Stimulated activated CD4-positive, alpha-beta T cell treated with anti-CD3 and anti-CD28 coated beads, Interleukin-2, amount 100 ng/mL, for 4 hours (primary cell): ENCODE measurements at places on chromosomes 13 and 19.

DNA sequence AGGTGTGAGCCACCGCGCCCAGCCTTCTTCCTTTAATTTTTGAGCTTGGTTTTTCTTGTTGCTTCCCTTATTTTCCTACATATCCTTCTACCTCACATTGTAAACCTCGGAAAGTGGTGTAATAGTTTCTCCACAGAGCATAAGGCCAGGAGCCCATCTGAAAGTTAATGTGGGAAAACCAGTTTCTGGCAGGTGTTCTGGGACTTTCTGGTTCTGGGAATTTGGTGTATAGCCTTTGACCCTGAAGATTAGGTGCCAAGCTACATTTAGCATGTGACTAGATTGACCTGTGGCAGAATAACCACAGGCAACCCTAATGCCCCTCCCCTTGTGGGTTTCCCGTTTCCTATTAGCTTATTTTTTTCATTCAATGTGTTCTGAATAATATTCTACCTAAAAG, 8.7 kb downstream of the POP4 start:
- DNase-seq = no peak

DNA sequence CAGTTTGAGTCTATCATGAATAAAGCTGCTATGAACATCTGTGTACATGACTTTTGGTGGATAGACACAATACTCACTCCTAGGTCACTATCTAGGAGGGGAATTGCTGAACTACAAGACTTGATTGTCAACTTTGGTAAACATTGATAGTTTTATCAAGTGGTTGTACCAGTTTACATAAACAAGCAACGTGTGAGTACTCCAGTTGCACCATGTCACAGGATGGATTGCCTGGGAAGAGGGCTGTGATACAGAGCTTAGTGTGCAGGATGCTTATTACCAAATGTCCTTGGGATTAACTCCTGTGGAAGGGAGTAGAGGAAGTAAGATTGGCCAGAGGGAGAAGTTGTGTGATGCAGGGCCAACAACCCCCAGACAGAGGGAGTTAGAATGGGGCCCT, 37.7 kb downstream of the RAP2A start:
- no peak for DNase-seq

DNA sequence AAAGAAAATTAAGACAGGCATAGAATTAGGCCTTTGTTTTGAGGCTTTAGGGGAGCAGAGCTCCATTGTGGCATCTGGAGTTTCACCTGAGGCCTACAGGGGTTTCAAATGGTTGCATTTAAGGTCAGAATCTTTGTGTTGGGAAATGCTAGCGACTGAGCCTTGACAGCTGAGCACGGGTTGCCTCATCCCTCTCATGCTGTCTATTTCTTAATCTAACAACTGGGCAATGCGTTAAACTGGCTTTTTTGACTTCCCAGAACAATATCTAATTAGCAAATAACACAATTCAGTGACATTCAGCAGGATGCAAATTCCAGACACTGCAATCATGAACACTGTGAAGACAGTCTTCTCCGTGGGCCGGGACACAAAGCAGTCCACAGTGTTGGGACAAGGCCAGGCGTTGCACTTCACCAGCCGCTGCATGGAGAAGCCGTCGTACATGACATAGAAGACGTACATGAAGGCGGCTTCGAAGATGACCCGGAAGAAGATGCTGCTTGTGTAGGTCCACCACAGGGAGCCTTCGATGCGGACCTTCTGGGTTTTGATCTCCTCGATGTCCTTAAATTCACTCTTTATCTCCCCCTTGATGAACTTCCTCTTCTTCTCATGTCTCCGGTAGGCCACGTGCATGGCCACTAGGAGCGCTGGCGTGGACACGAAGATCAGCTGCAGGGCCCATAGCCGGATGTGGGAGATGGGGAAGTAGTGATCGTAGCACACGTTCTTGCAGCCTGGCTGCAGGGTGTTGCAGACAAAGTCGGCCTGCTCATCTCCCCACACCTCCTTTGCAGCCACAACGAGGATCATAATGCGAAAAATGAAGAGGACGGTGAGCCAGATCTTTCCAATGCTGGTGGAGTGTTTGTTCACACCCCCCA, 3.8 kb downstream of the GJB2 start:
- DNase-seq = no peak

- DNase-seq = no peak
These were observed 1440.9 kb downstream of the UQCRFS1 start for GRCh38 chr19:27772059-27772458.

DNA sequence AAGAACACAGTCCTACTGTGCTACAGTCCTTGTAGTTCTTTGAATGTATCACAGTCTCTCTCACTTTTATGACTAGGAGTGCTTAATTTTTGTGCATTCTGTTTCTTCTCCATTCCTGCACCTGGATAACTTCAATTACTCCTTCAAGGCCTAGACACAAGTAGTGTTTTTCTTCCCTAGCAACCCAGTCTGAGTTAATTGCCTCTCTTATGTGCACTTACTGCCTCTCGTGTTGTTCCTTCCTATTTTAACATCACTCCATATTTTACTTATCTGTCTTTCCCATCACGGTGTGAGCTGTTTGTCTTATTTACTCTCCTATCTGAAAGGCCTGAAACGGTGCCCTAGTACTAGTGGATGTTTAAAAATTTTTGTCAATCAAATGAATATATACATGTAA, 101.5 kb downstream of the HS6ST3 start:
- no peak for DNase-seq

GRCh38 chr19:16470541-16470910, 1.2 kb downstream of the EPS15L1 start:
- DNase-seq = no peak

DNA sequence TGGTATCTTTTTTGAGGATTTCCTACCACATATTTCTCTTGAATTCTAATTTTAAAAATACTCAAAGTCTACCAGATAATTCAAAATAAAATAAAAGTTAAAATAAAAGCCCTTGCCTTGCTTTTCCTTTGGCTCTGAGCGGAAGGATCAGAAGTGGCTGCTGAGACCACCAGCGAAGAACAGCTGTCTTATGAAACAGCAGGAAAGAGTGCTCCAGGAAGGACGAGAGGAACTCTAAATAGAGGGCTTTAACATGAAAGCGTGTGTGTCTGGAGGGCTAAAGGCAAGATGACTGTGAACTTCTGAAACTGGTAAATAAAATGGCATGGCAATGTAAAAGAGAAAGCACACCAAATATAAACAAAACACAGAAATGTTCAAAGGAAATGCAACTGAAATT, 521.5 kb upstream of the SPRY2 start:
- no peak for DNase-seq

GRCh38 chr13:96632536-96633320, 361.5 kb downstream of the OXGR1 start:
- no peak for DNase-seq

DNA sequence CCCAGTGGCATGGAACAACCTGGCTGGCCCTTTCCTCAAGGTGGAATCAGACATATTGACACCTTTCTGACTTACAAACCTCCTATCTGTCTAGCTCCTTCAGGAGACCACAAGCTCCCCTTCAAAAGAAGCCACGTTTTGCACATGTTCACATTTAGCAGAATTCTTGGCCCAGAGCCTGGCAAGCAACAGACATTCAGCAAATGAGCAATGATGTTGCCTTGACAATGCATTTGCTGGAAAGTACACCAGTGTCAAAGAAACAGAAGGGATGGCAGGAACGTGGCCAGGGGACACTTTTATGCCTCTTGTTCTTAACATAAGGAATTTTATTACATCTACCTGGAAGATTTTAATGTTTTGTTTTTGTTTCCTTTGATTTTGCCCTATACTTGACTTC, 85.5 kb upstream of the FGF14 start:
- DNase-seq = no peak

- no peak for DNase-seq
These were observed 54.0 kb upstream of the GPR183 start for GRCh38 chr13:99361197-99361596.

DNA sequence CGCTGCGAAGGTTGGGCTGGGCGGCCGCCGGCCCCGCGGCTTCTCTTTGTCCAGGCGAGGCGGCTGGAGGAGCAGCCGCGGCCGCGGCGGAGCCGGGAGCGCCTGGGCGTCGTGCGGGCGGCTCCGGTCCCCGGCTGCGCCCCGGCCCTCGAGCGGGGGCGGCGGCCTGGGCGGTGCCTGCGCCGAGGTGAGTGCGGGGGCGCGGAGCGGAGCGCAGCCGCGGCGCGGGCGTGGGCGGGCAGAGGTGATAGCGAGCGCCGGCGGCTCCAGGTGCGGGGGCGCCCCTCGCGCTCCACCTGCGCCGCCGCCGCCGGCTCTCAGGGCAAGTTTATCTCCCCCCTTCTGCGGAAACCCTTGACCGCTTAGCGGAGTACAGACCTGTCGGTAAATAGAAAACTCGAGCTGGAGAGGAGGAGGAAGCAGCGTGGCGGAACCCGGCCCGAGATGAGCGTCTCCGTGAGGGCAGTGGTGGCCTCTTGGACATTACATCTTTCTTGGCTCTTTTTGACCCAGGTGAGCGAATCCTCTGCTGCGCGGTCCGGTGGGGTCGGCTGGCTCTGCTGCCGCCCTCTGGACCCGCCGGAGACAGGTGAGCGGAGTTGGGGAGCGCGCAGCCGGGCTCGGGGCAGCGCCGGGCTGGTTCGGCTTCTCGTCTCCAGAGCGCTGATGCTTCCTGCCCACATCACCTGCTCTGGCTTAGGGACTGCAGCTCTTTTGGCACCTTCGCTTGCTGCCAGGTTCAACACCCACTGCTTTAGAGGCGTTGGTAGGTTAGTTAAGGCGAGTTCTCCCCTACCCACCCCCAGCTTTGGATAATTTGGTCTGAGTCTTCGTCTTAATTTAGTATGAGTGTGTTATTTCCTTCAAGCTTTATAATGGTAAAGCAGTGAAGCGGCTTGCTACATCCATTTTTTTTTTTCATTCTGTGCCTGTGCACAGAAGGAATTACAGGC, at the start of gene MTUS2:
Gene MTUS2, plus strand, starts transcription at position 241 of the 953 bp plus-strand sequence.
- peak; percentile 57 for DNase-seq

GRCh38 chr19:2274185-2274711, 7.7 kb downstream of the PEAK3 start:
- no peak for DNase-seq

- DNase-seq = no peak
These were observed 9.3 kb upstream of the RPS15 start for GRCh38 chr19:1428738-1429391.

DNA sequence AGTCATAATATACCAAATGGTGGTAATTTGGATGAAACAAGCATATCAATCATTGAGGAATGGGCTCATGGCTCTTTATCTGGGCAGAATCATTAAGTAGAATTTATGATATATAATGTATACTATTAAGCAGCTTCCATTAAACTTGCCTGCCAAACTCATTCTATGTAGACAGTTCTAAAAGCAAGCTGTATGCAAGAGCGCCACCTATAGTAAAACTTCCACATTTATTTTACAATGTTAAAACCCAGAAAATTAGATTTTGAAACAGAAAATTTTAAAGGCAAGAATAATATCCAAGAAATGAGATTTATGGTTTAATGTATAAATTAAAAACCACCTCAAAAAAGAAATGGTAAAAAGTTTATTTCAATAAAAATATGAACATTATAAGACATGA, 161.5 kb downstream of the MZT1 start:
- no peak for DNase-seq

GRCh38 chr13:94296471-94296870, 183.0 kb downstream of the DCT start:
- no peak for DNase-seq

DNA sequence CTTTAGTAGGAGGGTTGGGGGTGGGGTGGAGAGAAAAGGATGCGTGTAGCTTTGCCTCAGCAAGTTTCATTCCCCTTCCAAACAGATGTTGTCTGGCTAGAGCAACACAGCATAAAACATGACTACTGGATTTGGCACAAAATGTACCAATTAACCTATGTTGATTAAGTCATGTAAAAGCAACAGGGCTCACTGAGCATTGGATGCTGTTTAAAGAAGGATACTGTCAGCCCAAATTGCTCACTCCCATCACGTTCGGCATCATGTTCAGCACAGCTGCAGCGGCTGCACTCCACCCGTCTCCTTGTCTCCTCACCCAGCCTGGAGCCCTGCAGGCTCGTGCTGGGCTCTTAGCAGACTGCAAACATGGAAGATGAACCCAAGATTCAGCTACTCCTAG, 77.5 kb downstream of the DLEU7 start:
- no peak for DNase-seq

DNA sequence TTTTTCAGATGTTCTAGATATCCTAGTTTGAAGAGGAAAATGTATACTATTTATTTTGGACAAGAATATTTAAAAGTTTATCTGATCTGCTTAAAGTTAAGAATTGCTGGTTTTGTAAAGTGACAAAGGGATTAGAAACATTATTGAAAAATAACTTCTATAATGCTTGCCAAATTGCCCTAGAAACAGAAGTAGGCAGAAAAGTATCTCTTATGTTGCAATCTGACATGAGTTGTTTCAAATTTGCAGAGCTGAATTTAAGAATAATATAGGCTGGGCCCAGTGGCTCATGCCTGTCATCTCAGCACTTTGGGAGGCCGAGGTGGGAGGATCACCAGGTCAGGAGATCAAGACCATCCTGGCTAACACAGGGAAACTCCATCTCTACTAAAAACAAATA, 777.1 kb downstream of the LIG4 start:
- no peak for DNase-seq

- DNase-seq = no peak
These were observed 20.1 kb upstream of the RAB20 start for GRCh38 chr13:110581506-110582185.

DNA sequence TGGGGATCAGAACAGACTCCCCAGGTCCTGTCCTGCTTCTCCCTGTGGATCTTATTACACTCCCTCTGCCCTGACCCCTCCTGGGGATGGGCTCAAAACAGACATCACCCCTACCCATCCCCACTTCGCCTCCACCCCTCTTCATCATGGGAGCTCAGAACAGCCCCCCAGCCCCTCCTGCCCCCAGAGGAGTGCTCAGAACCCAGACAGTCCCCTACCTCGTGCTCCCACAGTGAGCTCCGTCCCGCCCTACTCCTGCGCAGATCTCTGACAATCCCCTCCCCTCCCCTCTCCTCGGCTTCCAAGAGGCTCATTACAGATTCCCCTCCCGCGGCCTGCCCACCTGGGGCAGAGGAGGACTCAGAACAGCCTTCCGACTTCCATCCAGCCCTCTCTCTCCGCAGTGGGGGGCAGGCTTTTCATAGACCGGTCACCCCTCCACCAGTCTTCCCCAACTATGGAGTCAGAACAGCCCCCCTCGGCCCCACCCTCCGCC, 6.1 kb downstream of the NXNL1 start:
- DNase-seq = no peak

GRCh38 chr13:109385242-109385560, 401.2 kb downstream of the IRS2 start:
- no peak for DNase-seq

- DNase-seq = peak; percentile 46
These were observed 746.6 kb downstream of the UQCRFS1 start for GRCh38 chr19:28466107-28467045.

- no peak for DNase-seq
These were observed 22.8 kb downstream of the WTIP start for GRCh38 chr19:34504273-34504808.

DNA sequence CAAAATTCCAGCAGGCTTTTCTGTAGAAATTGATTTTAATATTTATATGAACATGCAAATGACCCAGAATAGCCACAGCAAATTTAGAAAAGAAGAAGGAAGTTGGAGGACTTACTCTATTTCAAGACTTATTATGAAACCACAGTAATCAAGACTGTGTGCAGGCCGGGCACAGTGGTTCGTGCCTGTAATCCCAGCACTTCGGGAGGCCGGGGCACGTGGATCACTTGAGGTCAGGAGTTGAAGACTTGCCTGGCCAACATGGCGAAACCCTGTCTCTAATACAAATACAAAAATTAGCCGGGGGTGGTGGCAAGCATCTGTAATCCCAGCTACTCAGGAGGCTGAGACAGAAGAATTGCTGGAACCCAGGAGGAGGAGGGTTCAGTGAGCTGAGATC, 6.0 kb upstream of the FFAR2 start:
- no peak for DNase-seq
